ENCODE measurements at places on chromosomes 1 and 21.

GRCh38 chr1:75341537-75341936 is 207.3 kb downstream of the LHX8 start:
- DNase-seq: no peak

- no peak for DNase-seq
Measured at GRCh38 chr1:1080951-1081310, 6.8 kb upstream of the RNF223 start.

DNA sequence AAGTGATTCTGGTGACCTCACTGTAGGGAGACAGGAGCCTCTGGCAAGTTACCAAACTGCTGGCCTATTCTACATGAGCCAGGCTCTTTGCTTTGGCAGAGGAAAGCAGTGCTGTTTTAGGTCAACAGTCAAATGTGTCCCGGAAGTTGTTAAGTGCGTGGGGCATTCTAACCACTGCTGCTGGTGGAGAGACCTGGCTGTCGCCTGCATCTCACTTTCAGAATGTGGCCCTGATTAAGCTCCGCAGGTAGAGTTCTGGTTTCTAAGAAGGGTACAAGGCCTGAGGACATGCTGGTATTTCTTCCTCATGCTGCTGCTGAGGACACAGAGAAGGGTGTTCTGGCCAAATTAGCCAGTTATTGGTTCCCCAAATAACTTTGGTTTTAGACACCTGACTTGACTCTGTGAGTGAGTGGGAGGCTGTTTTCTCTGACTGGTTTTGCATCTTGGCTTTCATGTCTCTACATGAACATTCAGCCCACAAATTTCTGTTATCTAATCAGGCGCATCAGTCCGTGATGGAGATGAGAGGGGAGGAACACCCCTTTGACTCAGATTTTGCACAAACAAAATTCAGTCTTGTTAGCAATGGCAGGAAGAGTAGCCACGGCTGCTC is 120.8 kb downstream of the LMO4 start:
- no peak for DNase-seq

DNA sequence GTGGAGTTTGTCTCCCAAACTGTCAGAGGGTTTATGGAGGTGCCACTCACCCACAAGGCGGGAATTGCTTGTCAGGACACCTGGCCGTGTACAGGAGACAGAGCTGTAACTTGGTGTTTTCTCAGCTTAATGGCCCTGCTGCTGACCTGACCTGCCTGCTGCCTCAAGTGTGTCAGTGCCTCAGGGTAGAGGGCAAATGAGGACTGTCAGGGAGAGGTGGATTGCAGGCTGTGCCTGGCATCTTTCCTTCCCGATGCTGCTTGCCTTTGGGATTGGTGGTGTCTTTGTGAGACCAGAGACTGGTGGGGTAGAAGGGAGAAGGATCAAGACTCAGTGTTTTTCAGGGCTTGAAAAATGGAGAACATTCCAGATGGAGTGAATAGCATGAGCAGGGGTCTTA is 31.4 kb downstream of the TMEM53 start:
- no peak for DNase-seq

All from sciatic nerve (tissue), 2 donors.